ENCODE measurements at places on chromosomes 3 and 15. TPM values are rescaled to one million over a fixed set of nuclear protein-coding genes. Genes with fewer than 3 reads are reported as not detected.

GRCh38 chr3:171457607-171458061, 2.6 kb downstream of the TNIK start:
- DNase-seq, result no peak

- DNase-seq, result no peak
These were observed 385.6 kb downstream of the CACNA2D3 start for GRCh38 chr3:54507876-54508460.

SLC24A5 gene
- total RNA-seq, result not detected

DNA sequence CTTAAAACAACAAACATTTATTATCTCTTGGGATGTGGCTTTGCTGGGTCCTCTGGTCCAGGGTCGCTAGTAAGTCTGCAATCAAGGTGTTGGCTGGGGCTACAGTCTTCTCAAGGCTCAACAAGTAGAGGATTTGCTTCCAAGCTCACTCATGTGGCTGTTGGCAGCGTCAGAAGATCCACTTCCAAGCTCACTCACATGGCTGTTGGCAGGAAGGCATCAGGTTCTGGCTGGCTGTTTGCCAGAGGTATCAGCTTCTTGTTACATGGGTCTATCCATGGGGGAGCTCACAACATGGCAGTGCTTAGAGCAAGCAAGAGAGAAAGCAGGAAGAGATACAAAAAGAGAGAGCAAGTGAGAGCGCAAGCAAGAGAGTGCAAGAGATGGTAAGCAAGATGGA, 15.0 kb upstream of the BNC1 start:
- no peak for DNase-seq

DNA sequence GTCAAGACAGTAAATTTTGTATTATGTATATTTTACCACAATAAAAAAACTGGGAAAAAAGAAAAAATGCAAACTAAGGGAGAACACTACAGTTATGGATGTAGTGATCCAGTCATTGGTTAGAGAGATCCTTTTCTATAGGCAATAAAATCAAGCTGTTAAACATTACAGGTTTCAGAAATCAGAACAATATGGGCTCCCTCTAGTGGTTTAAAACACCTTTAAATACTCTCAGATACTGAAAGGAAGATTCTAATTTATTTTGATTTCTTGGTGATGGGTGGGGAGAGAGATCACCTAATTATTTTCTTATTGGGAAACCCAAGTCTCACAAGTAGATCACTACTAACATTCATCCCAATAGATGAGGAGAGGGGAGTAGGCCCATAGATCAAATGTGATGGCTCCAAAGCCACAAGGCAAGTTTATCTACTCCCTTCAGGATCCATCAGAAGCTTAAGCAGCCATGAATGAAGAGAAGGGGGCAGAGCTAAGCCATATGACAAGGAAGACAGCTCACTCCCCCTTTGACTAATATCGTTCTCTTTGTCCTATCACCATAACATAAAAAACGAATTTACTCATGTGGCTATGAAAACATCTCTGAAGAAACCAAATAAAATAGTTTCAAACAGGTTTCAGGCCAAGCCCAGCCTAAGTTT, 118.6 kb downstream of the ANO10 start:
- DNase-seq, result no peak

DNA sequence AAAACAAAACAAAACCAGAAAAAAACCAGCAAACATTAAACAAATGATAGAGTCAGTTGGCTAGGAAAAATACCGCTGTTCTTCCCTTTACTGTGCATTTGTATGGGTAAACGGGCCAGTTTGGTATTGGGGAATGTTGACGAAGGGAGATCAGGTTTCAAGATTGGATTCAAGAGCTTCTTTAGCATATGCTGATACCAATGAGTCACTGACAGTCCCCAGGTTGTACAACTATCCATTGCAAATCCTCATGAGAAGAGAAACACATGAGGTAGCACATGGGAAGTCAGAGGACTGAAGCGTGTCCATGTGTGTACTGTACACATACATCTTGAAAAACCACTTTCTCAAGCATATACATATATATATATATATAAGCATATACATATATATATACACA, 25.6 kb downstream of the TIGIT start:
- DNase-seq, result no peak

DNA sequence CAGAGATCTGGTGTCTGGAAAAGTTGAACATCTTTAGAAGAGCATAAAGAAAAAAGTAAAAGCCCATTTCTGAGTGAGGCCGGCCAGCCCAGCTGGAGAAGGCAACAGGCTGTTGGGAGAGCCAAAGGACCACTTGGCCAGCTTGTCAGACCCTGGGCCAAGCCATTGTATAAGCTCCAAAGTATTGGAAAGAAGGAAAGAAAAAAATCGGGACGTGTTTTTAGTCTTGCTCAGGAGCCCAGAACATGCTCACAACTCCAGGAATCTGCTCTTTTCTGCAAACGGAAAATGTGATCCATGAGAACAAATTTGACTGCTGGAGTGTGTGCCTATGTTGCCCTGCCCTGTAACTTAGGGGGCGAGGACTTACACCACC, 10.4 kb upstream of the CLPX start:
- no peak for DNase-seq

- no peak for DNase-seq
These were observed 309.4 kb upstream of the SOX2 start for GRCh38 chr3:181402347-181402746.

DNA sequence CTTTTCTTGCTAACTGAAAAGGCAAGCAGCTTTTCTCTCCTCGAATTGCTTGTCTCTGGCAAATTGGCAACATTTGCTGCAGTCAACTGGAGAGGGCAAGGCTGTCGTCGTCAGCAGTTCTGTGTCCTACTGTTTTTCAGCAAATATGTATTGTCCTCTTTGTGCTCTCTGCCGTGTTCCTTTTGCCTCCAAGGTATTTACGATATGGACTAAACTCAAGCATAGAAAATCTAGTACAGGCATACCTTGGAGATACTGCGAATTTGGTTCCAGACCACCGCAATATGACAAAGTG, 558 bp upstream of the SLC30A4 start:
- DNase-seq, result peak; percentile 92

SKIL gene
- total RNA-seq, result 69.8 TPM

- DNase-seq, result peak; percentile 80
These were observed 56.4 kb downstream of the PLD1 start for GRCh38 chr3:171753665-171754408.

DNA sequence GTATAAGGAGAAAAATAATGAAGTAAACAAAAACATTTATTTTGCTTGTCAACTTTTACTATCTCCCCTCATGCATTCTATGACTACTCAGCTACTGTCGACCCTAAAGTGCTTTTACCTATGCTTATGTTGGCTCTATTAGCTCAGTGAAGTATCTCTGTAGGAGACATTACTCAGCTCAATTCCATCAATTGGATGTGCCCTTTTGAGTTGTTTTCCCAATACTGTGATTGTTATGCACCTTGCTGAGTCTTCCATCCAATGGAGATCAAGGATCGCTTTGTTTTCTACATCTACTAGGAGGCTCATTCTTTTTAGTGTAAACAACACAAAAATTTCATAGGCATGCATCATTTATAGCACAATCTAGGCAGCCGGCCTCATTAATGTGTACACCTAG, 403.8 kb upstream of the ARL6 start:
- DNase-seq, result no peak

ADCY5 gene
- 0.59 TPM for total RNA-seq

DNA sequence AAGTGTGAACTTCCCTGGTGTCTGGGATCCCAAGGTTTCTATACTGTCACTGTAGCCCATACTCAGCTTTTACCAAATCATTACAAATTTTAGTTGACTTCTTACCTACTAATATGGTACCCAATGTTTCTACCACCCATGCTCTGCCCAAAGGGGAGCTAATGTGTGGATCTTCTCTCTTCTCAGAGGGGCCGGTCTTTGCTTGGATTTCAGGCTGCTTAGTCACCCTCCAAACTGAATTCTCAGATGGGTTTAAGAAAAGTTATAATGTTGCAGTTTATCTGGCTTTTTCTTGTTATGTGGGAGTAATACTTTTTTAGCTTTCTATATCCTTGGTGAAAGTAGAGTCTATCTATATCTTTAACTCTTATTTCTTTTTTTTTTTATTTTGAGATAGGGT, 67.1 kb upstream of the AKAP13 start:
- no peak for DNase-seq

GABRR3 gene
- not detected for total RNA-seq

RAB27A gene
- 7.2 TPM for total RNA-seq

DNA sequence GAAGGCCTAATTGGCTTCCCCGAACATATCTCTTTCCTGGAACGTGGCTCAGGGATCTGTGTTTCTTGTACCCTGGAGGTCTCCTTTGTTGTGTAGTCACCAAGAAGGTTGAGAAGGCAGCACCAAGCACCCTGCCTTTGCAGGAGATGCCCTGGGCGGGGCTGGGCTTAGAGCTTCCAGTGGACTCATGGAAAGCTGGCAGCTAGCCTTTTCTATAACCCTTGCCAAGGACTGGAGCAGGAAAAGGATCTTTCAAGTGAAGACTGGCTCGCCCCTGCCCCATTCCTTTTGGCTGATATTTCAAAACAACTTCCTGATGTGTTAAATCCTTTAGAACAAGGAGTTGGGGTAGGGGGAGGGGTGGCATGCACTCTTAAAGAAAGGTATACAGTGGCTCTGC, 58.9 kb upstream of the EPHA6 start:
- no peak for DNase-seq

GRCh38 chr3:98721776-98722175, 41.4 kb upstream of the ST3GAL6 start:
- DNase-seq, result no peak

- no peak for DNase-seq
These were observed 21.6 kb upstream of the SLC25A36 start for GRCh38 chr3:140920029-140920428.

DNA sequence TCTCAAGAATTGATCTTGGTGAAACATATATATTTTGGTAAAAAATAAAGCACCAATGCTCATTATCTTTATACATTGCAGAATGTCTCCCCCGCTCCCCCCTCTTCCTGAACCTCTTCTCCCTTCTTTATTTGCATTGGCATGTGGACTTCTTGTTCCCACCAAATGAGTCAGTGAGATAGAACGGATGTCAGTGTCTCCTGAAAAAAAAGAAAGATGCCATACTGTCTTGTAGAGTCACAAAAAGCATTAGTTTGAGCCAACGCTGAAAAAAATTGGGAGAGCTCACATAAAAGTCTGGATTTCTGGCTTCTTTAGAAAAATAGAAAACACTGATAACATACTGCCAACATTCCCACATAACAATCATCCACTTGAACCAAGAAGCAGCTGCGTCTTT, 32.0 kb upstream of the STXBP5L start:
- no peak for DNase-seq

Data from osteoblast (primary cell).